ENCODE measurements at places on chromosomes 13 and 19.

- peak; percentile 10 for DNase-seq
Measured at GRCh38 chr19:38294090-38294489, 10.0 kb upstream of the C19orf33 start.

GRCh38 chr13:113187263-113187669, 21.2 kb downstream of the PCID2 start:
- no peak for DNase-seq

DNA sequence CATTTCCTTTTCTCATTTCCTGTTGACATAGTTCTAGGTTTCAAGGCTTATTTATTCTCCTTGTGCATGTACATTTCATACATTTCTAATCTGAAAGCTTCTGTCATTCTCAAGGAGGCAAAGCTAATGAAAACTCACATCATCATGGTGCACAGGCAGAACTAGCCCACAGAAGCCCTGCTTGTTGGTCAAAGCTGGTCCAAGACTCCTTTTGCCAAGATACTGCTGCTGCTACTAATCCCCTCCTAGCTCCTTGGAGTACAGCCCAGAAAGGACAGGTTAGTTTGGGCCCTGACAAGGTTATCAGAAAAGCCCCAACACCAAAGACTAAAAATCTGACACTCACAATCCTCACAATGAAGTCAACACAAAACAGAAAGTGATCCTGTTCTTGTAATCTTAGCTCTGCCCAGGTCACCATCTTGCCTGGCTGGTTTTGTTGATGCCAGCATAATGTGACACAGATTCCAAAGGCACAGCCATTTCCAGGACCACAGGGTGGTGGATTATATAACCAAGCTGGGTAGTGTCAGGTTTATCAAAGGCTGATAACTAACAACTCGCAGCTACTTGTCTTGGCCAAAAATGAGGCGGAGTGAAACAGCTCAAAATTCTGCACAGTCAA, 417.4 kb downstream of the NDFIP2 start:
- DNase-seq, result no peak

- DNase-seq, result peak; percentile 42
Measured at GRCh38 chr13:112968910-112969691, at the start of gene MCF2L. Gene MCF2L, plus strand, starts transcription at chr13:112969214. Its CDS starts 166 bp downstream, at chr13:112969380.

DNA sequence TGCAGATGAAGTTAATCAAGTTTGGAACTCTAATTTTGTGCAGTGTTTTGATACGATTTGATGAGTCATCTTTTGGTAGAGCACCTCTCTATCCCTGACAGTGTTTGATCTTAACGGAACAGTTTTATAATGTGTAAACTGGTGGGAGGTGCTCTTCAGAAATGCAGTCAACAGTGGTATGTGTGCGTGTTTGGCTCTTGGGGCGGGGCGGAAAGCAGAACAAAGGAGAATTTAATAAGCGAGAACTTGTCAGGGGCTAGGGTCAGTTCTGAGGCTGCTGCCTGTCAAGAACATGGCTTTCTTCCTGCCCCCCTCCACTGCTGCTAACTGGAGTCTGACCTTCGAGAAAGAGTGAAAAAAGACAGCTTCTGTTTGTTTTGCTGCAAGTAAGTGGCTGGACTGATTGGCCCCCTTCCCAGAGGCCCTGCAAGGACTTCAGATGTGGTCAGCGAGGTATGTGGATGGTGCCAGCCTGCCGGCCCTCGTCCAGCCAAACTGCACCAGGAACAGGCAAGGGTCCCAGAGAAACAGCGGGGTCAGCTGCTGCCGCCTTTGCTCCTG, 40.8 kb downstream of the BBC3 start:
- peak; percentile 68 for DNase-seq

GRCh38 chr19:18231775-18232174, 5.5 kb upstream of the PDE4C start:
- no peak for DNase-seq

GRCh38 chr13:60794751-60795150, 397.7 kb downstream of the TDRD3 start:
- DNase-seq, result no peak

GRCh38 chr19:15871570-15871969, 26.3 kb downstream of the CYP4F2 start:
- DNase-seq, result no peak

- no peak for DNase-seq
Measured at GRCh38 chr13:48201044-48201443, 32.0 kb upstream of the ITM2B start.

- DNase-seq, result no peak
Measured at GRCh38 chr13:111789420-111789819, 277.5 kb upstream of the SOX1 start.
